CD4-positive, alpha-beta T cell treated with Interleukin-6 for 4 hours (primary cell): ENCODE measurements at places on chromosomes 6 and 20.

DNA sequence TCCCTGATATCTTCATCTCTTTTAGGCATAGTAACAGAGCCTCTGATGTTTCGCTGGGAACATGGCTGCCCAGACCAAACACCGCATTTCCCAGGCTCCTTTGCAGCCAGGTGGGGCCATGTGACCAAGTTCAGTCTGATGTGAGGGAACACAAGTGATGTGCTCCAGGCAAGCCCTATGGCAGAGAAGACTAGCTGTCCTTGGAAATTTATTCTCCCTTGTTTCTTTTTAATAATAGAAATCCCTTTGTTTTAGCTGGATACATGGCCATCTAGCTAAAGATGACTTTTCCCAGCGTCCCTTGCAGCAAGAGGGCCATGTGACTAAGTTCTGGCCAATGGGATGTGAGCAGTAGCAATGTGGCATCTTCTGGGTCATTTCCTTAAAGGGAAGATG is 30.8 kb downstream of the SLC2A10 start:
- DNase-seq = no peak

GRCh38 chr6:107576852-107577251 is 86.9 kb downstream of the SOBP start:
- DNase-seq = no peak

DNA sequence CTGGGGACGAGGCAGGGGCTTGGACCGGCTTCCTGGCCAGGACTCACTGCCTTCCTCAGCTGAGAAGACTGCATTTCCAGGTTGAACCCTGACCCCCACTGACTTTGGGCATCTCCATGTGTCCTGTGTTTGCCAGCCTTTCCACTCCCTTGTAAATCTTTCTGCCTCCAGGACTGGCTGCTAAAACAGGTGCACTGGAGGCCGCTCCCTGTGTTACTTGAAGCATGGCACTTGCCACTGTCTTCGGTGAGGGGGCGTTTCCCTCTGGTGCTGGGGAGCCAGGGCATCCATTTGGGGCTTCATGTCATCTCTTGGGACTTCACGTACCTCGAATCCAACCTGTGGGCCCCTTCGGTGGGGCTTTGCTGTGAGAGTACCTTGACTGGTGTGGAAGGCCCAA is 6.7 kb upstream of the RBM38 start:
- no peak for DNase-seq

DNA sequence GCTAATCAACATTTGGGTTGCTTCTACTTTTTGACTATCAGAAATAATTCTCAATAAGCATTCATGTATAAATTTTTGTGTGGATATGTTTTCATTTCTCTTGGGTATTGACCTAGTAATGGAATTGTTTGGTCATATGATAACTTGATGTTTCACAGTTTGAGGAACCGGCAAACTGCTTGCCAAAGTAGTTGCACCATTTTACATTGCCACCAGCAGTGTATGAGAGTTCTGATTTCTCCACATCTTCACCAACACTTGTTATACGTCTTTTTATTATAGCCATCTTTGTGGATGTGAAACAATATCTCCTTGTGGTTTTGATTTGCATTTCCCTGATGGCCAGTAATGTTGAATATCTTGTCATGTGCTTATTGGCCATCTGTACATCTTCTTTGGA is 42.6 kb upstream of the TGM2 start:
- DNase-seq = no peak

- DNase-seq = peak; percentile 31
These were observed 7.7 kb upstream of the ZKSCAN8 start for GRCh38 chr6:28134015-28134414.

DNA sequence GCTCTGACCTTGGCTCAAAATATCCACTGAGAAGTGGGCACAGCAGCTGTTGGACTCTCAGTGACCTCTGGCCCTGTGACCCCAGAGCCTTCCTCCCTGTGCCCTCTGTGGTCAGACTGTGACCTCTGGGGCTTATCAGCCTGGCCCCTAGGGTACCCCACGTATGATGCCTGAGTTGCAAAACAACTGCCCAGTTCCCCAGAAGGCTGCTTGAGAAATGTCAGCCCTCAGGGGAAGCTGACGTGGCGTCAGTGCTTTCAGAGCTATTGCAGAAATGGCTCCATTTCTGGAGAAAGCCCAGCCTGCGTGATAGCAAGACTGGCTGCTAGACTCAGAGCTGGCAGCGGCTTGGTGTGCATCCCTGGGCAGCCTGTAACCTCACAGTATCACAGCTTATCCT is 31.5 kb upstream of the TGM2 start:
- no peak for DNase-seq
